ENCODE measurements at places on chromosomes 5 and 9.

GRCh38 chr9:114112778-114113584 is 13.9 kb upstream of the KIF12 start:
- peak; percentile 67 for DNase-seq

DNA sequence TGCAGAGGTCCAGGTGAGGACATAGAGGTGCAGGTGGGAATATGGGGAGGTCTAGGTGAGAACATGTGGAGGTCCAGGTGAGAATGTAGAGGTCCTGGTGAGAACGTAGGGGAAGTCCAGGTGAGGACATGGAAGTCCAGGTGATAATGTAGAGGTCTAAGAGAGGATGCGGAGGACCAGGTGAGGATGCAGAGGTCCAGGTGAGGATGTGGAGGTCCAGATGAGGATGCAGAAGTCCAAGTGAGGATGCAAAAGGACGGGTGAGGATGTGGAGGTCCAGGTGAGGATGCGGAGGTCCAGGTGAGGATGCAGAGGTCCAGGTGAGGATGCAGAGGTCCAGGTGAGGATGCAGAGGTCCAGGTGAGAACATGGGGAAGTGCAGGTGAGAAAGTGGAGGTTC is 133.8 kb downstream of the MRPL36 start:
- no peak for DNase-seq

GRCh38 chr5:96588539-96588938 is 73.6 kb upstream of the CAST start:
- no peak for DNase-seq

DNA sequence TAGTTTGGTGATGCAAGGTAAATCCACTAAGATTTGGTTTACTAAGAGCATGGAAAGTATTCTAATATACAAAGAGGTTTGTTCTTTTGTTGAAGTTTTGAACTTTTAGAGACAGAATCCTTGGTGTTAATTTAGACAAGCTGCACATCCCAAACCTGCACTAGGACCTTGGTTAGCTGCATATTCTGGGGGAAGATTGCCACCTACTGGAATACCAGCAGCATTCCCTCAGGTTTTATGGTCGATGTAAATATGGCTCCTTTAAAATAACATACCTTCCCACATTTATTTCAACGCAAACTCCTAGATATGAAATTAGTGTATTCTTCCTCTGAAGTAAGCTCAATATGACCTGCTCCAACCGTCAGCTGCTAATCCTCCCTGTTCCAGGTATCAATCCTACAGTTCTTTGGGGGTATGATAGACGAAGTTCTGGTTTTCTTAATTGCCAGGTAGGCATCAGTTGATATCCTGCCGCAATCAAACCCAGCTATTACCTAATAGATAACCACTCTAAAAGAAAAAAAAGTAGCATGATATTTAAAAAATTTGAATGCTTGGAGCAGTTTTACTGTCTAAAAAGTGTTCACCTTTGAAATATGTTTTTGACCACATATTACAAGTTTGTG is 624.1 kb downstream of the ISL1 start:
- peak; percentile 39 for DNase-seq

GRCh38 chr9:136047775-136048559 is 47.1 kb downstream of the NACC2 start:
- no peak for DNase-seq

DNA sequence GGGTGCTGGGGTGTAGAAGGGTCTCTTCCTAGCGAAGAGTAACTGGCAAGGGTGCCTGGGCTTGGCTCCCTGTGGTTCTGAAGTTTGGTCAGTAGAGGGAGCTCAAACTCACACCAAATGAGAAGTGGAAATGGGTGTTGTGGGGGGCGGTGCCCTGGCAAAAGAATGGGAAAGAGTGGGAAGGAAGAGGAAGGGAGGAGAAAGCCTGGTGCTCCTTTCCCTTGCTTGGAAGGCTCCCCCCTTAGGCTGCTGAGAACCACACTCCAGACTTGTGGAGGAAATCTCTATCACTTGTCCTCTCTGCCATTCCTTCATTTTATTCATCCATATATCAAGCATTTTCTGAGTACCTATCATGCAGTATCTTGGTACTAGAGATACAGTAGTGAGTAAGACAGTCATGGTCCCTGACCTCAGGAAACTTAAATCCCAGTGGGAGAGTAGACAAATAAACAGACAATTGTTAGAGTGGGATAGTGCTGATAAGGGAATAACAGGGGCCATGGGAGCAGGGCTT is 13.0 kb downstream of the SLC4A9 start:
- peak; percentile 67 for DNase-seq

- no peak for DNase-seq
These were observed 34.0 kb upstream of the KLF4 start for GRCh38 chr9:107523539-107523938.

- peak; percentile 69 for DNase-seq
These were observed 39.3 kb downstream of the NUDT12 start for GRCh38 chr5:103523319-103523718.

GRCh38 chr5:137335493-137335892 is 163.6 kb downstream of the SPOCK1 start:
- no peak for DNase-seq

DNA sequence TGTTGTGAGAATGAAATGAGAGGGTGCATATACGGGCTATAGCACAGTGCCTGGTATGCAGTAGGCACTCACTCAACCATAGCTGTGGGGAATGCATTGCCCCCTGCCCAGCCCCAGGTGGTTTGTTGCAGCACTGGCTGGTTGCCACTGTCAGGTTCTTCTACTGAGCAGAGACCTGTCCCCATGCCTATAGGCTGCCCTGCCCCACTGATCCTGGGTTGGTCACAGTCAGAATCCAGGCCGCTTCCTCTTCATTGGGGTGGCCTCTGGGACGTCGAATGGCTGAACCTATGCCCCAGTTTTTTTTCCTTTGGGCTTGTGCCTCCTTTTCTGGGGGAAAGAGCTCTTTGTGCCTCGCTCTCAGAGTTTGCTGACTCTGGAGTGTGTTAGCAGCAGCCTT is 74.6 kb downstream of the RGS3 start:
- DNase-seq: no peak

GRCh38 chr5:96881511-96882115 is 5.3 kb downstream of the ERAP2 start:
- peak; percentile 89 for DNase-seq

- peak; percentile 31 for DNase-seq
These were observed 165.7 kb downstream of the MPDZ start for GRCh38 chr9:13113751-13114150.

GRCh38 chr5:2015124-2015848 is 132.6 kb upstream of the IRX4 start:
- DNase-seq: no peak

GRCh38 chr9:110700953-110701352 is 32.4 kb downstream of the MUSK start:
- peak; percentile 28 for DNase-seq

DNA sequence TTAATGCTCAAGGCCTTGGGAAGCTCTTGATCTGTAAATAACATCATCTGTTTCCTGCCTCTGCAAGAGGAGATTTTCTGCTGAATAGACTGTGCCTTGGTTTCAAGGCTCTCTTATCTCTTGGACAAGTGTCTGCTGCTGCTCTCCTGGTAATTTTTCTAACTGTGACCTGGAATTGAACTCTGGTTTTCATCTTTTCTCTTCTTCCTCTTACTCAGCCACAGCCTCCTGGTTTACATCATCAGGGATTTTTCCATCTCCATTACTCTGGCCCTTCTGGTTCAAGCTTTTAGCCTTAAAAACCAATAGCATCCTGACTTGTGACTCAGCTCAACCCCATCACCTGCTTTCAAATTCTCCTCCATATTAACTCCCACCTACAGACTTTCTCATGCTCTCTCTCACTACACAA is 49.6 kb upstream of the ITGA1 start:
- DNase-seq: peak; percentile 97

DNA sequence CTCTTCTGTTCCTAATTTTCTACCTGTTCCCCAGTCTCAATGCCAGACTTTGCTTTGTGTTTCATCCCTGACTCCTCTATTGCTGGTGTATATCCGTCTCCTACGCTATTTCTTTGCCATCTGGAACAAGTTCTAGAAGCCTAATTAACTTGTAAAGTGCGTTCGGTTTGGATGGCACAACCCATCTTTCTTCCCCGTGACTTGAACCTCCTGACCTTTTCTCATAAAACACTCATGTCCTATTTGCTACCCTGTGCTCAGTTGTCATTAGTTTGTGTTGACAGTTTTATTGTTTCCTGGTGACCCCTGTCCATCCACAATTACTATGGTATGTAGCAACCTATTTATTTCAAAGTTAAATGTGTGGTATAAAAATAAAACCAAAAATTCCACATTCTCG is 323.5 kb downstream of the TLE4 start:
- no peak for DNase-seq

- no peak for DNase-seq
These were observed 3.1 kb downstream of the IRX4 start for GRCh38 chr5:1879292-1880263.

DNA sequence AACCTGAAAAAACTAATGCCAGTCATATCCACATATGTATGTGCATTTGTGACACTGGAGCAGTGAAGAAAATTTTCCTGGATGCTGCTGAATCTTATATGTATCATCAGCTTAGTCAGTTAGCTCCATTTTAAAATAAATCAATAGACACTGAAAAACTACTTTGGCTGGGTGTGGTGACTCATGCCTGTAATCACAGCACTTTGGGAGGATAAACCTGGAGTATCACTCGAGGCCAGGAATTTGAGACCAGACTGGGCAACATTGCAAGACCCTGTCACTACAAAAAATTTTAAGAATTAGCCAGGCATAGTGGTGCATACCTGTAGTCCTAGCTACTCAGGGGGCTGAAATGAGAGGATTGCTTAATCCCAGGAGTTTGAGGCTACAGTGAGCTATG is 511.0 kb upstream of the TLE4 start:
- DNase-seq: peak; percentile 5

- peak; percentile 14 for DNase-seq
These were observed 259.2 kb upstream of the RGMB start for GRCh38 chr5:98514215-98514614.

DNA sequence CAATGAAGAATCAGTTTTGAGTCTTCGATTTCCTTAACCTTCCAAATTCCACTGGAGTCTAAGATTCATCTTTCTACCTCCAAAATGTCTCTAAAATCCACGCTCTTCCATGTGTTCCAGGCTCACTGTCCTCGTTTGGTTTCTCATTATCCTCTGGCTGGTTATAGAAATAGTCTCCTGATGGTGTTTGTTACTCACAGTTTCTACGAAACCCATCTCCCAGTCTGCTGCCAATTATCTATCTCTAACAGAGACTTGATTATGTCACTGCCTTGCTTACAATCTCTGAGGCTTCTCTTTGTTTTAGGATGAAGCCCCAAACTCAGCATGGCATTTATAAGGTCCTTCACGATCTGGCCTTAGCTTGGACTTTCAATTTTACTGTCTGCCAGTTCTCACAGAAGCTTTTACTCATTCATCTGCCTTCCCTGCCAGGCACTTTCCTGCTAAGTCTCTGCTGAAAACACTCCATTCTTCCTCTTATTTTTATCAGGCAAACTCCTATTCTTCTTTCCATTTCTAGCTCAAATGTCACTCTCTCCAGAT is 339.6 kb upstream of the SGCD start:
- no peak for DNase-seq

- DNase-seq: peak; percentile 82
These were observed 75.4 kb downstream of the GRIA1 start for GRCh38 chr5:153565822-153566221.

DNA sequence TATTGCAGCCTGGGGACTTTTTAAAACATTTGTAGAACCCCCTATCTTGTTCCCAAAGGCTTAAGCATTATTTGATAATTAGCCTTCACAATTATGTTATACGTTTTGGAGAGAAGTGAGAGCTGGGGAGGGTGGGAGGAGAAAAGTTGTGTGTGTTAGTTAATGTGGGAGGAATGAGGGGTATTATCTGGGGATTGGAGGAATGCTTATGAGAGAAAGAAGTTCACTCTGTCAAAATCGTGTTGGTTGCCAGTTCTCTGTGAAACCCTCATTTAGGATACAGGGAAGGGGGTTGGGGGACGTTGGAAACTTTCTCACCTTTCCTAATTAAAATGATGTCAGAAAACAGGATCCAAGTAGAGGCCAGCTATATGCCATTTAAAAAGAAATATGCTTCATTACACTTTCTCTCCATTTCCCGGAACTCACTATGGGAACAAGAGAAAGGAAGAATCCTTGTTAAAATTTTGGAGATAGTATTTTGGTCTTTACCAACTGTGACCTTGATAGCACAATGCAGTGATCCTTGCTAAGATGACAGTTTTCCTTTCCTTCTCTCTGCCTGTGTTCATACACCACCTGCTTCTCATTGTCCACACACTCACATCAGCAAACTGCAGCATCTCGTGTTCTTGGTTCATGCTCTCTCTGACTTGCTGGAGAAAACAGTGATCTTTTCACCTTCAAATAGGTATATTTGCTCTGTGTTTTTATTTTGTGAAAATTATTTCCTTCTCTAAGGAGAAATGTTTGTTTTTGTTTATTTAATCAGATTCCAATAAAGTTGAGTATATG is 336.7 kb upstream of the CLINT1 start:
- DNase-seq: no peak

DNA sequence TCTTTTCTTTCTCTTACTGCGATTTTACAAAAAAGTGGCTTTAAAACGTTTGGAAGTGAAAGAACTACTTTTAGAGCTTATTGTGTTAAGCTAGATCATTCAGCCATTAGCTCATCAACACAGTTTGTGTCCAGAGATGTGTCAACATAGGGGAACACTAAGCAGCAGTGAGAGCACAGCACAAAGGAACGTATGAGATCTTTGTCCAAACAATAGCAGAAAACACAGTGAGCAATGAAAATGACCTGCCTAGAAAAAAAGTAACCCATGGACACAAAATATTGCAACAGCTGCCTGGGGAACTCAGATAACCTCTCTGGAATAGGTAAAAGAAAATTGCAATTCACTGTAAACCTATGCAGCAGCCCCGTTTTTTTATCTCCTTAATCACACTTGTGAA is 372.5 kb downstream of the ARHGEF28 start:
- no peak for DNase-seq

DNA sequence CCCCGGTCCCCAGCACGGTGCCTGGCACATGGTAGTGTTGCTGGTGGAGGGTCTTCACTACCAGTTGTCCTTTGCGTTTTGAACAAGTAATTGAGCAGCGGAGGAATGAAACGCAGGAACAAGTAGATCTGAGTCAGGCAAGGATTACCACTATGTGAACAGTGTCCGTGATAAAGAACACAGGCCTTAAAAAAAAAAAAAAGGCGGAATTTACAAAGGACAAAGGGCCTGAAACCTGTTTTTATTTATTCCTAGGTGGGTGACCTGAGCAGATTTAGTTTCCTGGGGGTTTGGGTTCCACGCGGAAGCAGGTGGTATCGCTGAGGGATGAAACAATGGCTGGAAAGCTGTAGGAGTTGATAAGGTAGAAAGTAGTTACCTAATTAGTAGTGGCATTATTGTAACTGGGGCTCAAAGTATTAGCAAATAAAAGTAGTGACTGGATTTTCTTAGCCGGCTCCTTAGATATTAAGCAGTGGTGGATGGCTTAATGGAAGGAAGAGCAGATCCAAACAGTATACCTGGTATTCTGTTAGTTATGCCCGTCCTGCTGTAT is 1.1 kb downstream of the RUSC2 start:
- DNase-seq: peak; percentile 60

GRCh38 chr5:82639393-82640144 is 361.4 kb upstream of the RPS23 start:
- DNase-seq: peak; percentile 17

- DNase-seq: no peak
These were observed 283.7 kb upstream of the BRINP1 start for GRCh38 chr9:119652931-119653330.

- DNase-seq: no peak
These were observed 346.5 kb downstream of the SPOCK1 start for GRCh38 chr5:137152616-137153015.

Data from amniotic epithelial cell (primary cell).